ENCODE measurements at places on chromosomes 16 and 17.

DNA sequence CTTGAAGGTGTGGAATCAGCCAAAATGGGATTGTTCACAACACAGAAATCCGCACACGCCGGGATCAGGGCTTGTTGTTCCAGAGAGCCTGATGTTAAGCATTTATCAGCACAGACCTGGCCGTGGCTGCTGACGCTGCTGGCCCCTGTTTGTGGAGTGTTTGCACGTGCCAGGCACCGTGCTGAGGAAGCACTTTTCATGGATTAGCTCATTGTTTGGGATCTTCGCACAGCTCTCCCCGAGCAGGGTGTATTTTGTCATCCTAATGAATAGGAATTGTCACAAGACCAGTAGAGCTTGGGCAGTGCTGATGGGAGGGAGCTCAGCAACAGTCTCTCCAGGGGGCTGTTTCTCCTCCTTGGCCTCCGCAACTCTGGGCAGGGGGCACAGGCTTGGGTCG lies 160.4 kb upstream of the PLCG2 start:
- no peaks in the 10 kb centered on the region for H3K36me3 ChIP-seq
- no peak overlapping the region for H3K4me3 ChIP-seq
- DNase-seq, result no peak
- H3K4me1 ChIP-seq, result peaks cover 19% of the 10 kb centered on the region

DNA sequence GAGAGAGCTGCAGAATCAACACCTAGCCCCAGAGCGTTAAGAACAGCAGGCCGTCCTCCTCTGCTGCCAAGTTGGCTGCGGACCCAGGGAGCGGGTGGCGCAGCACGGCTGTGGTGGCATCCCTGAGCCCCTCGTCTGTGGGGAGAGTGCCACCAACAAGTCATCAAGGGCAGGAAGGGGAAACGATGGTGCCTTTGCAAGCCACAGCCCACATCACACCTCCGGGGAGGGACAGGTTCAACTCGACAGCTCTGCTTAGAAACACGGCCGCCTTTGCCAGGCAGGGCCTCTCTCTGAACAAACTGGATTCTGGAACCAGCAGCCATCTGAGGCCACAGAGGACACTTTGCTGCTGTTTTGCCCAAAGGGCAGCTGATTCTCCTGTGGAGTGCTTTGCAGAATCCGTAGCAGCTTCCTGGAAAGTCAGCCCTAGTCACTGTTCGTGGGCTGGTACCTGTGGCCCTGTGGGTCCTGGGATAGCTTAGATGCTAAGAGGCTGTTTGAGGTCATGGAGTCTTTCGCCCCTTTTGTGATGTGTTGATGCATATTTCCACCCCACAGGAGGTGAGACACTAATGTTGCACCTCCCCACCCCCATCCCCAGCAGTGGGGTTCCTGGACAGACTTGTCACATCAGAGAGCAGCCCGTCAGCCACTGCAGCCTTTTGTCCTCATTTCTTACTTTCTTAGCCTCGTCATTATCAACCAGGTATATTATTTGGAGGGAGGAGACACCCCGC lies 270.6 kb downstream of the CPPED1 start:
- no peak for DNase-seq
- peaks cover 40% of the 10 kb centered on the region for H3K4me1 ChIP-seq
- no peaks in the 10 kb centered on the region for H3K27me3 ChIP-seq
- peaks cover 8% of the 10 kb centered on the region for H3K36me3 ChIP-seq

DNA sequence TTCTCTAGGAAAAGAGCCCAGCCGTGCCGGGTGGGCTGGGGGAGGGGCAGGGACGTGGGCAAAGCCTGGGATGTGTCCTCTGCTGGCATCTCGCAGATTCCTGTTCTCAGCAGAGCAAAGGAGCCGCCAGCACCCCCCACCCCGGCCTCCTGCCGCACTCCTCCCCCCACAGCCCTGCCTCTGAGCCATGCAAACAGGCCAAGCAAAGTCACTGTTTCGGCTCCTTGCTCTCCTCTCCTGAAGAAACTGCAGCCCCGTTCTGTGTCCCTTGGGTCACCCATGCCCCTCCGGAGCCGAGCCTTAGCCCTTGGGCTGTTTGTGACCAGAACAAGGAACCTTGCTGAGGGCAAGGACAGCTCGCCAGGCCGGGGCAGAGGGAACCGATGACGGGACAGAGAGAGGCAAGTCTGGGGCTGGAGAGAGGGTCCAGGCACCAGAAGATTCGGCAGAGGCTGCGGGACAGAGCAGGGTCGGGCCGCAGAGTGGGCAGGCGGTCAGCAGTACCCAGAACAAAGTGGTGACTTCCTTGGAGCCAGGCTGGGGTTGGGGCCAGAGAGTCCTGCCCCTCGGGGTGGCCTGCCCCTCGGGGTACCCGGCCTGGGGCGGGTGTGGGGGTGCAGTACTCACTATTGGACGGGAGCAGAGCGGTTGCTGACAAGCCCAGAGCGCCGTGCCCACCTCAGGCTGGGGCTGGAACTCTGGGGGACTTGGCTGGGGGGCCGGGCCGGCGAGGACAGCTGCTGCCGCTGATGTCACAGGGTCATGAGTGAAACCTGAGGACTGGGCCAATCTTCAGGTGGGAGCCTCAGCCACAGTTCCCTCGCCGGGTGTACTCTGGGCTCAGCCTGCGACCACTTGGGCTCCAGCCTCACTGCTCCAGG lies 9.2 kb upstream of the PRR29 start:
- no peak for DNase-seq
- no peak overlapping the region for H3K27ac ChIP-seq
- H3K4me3 ChIP-seq, result no peak overlapping the region
- no peaks in the 10 kb centered on the region for H3K27me3 ChIP-seq

- H3K27ac ChIP-seq, result no peak overlapping the region
- H3K36me3 ChIP-seq, result no peaks in the 10 kb centered on the region
- peaks cover 9% of the 10 kb centered on the region for H3K27me3 ChIP-seq
Measured at GRCh38 chr16:1929105-1929504, 10.9 kb upstream of the HS3ST6 start.

GRCh38 chr17:19371259-19372010 lies 6.9 kb upstream of the MAPK7 start:
- peak overlapping the region; percentile 50 for H3K4me3 ChIP-seq
- H3K4me1 ChIP-seq, result peaks cover 41% of the 10 kb centered on the region
- H3K36me3 ChIP-seq, result no peaks in the 10 kb centered on the region
- H3K27me3 ChIP-seq, result no peaks in the 10 kb centered on the region
- no peak for DNase-seq
- H3K27ac ChIP-seq, result peak overlapping the region; percentile 74

DNA sequence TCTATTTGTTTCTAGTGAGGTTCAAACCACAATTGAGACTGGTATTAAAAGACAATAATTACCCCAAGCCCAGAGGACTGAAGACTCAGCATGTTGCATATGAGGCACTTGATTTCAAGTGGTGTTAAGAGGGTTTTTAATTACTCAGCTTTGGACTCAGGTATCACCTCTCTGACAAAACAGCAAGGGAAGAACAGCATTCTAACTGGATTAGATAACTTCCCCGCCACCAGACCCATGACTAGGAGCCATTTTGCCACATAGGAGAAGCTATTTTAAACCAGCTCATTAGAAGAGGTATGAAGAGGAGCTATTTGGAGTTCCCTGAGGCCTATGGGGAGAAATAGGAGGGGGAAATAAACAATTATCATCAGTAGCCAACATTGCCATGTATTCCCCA lies 226.1 kb upstream of the TOX3 start:
- DNase-seq, result no peak
- no peaks in the 10 kb centered on the region for H3K36me3 ChIP-seq
- H3K27me3 ChIP-seq, result no peaks in the 10 kb centered on the region
- no peak overlapping the region for H3K27ac ChIP-seq
